Activated CD4-positive, alpha-beta T cell treated with anti-CD3 and anti-CD28 coated beads, Interleukin-2, amount 50 U/mL, for 48 hours (primary cell): ENCODE measurements at places on chromosomes 4 and X.

DNA sequence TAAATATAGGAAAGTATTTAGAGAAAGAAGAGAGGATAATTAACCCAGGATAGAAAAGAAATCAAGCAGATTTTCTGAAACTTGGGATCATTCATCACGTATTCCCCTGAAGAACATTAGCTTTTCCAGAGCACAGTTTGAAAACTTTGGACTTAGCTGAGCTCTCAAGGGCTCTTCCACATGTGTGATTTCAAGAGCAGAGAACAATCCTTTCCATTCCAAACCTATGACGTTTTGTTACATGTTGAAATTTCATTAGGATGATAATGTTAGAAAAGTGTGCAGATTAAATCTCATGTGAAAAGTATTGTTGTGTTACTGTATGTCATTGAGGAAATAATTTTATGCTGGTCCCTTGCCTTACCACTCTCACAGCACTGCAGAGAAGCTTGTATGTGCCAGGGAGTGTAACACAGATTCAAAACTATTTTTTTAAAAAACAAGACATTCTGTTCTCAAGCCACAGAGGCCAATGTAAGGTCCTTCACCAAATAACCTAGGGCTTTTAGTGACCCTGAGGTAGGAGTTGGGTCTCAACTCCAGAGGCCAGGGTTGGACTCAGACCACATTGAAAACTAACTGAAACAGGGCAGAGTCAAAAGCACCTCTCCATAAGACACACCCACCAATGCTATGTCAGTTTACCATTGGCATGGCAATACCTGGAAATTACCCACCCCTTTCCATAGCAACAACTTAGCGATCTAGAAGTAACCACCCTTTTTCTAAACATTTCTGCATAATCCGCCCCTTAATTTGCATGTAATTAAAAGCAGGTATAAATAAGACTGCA lies 141.3 kb downstream of the ANXA5 start:
- no peak for DNase-seq

DNA sequence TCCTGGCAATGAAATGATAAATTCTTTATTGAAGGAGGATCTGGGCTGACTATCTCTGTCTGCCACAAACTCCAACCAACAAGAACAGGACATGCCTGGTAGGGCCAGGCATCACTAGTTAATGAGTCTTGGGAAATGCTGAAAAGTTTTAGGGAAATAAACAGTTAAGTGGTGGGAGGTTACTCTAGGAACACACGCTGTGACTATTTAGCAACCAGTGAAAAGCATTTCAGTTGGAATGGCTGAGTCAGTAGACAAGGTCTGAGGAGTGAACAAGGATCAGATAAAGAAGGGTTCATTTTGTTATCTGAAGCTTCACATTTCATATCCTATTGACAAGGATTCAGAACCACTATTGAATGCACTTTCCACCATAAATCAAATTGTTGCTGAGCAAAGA lies 394.9 kb upstream of the BOD1L1 start:
- DNase-seq: no peak

DNA sequence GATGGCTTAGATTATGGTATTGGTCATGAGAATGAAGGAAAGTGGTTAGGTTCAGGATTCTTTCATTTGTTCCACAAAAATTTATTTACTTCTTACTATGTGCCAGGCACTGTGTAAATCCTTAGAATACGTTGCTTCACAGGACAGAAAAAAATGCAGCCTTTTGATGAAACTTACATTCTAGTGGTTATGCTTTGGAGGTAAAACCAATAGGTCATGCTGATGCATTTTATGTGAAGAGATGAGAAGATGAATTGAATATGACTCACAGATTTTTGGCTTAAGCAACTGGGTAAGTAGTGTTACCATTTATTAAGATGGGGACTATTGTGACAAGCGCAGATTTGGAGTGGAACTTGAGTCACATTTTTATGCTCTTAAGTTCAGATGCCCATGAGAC lies 165.3 kb downstream of the GLRA2 start:
- no peak for DNase-seq

GRCh38 chr4:41106081-41106480 lies 108.3 kb downstream of the APBB2 start:
- no peak for DNase-seq

GRCh38 chr4:158936238-158936637 lies 166.6 kb upstream of the RAPGEF2 start:
- no peak for DNase-seq

GRCh38 chrX:38275615-38276014 lies 51.7 kb downstream of the RPGR start:
- DNase-seq: no peak

- DNase-seq: no peak
These were observed 42.3 kb downstream of the IDS start for GRCh38 chrX:149462849-149463248.

DNA sequence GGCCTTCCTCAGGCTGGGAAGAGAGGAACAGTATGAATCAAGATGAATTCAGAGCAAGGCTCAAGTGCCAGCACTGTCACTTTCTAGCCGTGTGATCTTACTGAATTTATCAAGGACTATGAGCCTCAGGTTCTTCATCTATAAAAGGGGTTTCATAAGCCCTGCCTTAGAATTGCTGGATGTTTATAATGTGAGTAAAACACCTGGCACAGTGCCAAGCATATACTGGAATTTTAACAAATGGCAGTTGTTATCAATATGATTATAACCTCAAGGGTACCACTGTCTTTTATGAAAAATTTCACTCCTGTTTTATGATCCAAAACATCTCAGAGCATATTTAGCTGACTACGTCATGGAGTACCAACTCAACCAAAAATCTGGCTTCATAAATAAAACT lies 4.0 kb downstream of the MAGEC2 start:
- DNase-seq: no peak

DNA sequence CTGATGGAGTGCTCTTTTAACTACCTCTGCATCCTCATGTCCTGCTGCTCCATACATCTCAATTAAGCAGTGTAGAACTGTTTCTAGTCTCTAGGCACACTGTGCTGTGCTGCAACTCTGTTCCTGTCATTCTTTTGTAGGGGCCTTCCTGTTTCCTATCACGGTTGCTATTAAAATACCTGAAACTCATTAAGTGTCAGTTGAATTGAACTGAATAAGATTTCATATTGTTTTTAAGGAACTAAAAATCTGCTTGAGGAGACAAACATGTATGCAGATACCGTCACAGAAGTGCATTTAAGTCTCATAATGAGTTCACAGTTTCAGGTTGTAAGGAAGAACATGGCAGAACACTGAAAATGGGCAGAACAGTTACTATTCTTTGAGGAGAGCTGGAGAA lies 170.1 kb downstream of the LARP7 start:
- DNase-seq: no peak

DNA sequence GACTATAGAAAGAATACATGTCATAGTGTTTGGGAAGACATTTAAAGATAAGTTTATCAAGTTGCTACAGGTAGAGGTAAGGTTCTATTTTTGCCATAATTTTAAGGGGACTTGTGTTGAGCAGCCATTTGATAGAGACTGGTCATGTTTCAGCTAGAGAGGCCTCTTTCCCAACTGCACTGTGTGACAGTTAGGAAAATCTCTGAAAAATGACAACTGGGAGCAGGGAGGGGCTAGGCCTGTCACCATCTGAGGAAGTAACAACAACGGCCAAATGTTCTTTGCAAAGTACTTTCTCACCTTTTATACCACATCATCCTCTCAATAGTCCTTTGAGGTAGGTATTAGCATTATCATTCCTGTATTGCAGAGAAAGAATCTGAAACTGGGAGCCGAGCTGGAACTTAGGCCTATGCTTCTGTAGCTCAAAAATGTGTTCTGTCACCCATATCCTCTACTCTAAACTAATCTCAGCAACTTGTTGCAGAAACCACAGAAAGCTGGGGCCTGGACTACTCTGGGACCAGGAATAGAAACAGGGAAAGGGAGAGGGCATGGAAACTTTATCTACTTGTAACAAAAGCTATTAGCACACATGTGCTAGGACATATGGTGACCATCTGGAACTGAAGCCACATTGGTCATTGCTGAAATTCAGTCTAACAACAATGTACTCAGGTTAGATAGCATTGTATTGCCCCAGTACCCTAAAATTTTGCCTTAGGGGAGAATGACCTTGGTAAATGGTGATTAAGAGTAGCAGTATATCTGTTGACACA lies 198.9 kb downstream of the MID1IP1 start:
- no peak for DNase-seq

DNA sequence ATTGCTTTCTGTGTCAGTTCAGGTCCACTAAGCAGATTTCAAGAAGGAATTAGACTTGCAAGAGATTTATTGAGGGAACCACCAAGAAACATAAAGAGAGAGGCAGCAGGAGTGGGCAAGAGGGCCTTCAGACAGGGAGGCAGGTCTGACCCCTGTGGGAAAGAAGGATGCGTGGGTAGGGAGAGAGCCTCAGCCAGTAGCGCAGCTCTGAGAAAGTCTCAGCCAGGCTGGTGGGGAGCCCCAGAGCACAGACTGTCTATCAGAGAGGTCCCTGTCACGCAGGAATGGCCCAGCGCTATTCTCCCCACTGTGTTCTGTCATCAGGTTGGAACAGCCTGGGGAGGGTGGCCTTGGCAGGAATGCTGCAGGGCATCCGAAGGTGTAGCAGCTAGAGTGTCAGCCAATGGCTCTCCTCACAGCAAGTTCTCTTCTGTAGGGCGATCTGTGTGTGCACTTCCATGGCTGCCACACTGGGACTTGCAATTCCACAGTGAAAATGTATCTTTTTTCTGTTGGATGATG lies 48.0 kb downstream of the OTC start:
- DNase-seq: no peak

GRCh38 chrX:109140463-109140862 lies 341.4 kb downstream of the GUCY2F start:
- no peak for DNase-seq

DNA sequence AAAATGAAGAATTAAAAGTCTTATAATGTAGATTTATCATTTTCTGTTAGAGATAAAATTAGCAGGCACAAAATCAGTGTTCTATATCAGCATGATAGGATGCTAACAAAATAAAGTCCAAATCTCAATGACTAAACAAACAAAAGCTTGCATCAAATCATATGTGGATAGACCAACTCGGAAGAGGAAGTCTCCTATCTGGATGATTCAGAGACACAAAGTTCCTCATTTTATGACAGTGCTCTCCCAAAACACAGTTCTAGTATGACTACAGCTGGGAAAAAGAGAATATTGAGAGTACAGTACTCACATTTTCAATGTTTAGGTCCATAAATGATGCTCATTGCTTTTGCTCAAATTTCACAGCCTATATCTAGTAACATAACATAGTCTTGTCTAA lies 376.1 kb upstream of the CTSO start:
- no peak for DNase-seq

- DNase-seq: no peak
These were observed 133.5 kb upstream of the NDST3 start for GRCh38 chr4:117900832-117901231.

- no peak for DNase-seq
These were observed 51.7 kb upstream of the OTUD4 start for GRCh38 chr4:145231906-145232700.

GRCh38 chr4:17884063-17884462 lies 73.3 kb downstream of the NCAPG start:
- no peak for DNase-seq

DNA sequence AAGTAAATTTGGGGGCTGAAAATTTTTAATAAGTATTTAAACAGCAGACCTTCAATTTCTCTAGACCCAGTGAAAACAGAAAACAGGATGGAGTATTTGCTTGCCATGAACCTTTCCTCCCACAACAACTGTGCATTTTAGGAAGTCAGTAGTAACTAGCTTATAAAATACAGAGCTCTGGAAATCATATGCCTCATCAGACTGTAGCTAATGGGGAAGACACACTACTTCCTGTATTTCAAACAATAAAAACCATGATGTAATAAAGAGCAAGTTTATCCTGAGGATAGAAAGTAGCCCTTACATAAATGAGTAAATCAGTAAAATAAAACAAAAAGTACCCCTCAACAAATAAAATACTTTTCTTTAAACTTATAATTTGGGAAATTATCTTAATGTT lies 280.1 kb upstream of the ZFP42 start:
- no peak for DNase-seq

DNA sequence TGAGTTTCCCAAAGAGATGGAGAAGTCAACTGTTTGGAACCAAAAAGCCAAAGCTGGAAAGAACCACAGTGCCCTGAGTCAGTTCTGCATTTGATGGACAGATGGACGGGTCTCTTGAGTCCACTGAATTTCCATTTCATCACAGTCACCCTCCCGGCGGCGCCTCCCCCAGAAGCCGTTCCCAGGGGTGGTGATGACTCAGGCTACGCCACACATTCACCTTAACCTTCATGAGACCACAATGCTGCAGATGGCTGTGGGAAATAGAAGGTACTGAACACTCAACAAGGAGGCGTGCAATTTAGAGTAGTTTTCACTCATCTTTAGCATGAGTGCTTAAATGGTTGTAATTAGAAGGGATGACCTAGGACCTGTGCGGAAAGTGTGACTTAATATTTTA lies 61.3 kb downstream of the STOX2 start:
- no peak for DNase-seq

- DNase-seq: no peak
These were observed 94.5 kb downstream of the CPZ start for GRCh38 chr4:8687083-8687482.

DNA sequence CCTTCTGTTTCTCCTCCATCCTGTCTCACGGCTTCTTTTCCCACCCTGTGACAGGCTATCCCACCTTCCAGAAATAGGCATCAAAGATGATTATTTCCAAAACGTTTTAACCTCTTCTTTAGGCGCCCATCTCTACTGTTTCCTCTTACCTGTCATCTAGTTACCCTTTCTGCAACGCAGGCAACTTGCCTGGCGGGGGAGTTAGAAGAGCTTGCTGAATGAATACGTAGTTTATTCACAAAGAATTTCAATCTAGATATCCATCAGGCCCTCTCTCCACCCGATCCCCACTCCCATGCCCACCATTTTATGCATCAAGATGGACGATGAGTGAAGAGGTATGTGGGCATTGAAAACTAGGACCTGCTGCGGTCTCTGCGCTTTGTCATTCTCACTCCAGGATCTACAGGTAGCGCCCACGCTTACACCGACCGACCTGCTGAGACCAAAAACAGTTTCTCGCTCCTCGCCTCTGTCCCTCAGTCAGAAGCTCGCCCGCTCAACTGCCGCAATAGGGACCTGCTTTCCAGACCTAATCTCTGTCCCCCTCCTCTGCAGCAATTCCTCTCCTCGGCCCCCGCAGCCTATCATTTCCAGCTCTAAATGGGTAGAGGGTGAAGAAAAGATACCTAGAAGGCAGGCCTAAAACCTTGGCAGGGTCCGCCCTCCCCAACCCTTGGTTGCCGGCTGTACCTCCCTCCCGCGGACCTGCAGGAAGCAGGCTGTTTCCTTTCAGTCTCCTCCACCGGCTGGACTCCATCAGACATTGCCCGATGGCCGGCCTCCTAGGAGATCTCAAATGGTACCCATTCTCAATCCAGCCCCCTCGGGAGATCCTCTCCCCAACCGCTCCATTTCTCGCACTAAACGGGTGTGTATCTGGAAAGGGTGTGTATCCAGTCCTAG lies 624 bp downstream of the BEX5 start:
- DNase-seq: peak; percentile 13

DNA sequence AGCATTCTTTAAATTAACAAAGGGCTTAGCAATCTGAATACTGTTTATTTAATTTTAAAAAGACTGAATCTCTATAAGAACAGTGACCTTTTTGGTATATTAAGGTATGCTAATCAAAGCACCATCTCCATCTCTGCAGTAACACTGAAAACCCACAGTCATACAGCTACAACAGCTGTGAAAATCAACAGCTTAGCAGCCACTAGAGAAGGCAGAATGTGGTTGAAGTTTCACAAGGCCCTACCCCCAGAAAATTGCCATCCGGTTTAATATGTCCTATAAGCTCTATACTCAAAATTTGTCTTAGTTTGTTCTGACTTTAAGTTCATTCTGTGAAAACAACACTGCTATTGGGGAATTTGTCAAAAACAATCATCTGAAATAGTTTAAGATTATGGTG lies 128.7 kb downstream of the OPHN1 start:
- no peak for DNase-seq

- DNase-seq: no peak
These were observed 1.6 kb downstream of the HMX1 start for GRCh38 chr4:8869898-8870646.
